ENCODE measurements at places on chromosomes 3 and 15.

- no peak for DNase-seq
Measured at GRCh38 chr15:68623301-68623892, 44.6 kb downstream of the CORO2B start.

GRCh38 chr15:41941644-41942415 lies 30.5 kb downstream of the EHD4 start:
- DNase-seq, result no peak

GRCh38 chr3:153215966-153216365 lies 53.9 kb downstream of the RAP2B start:
- DNase-seq, result no peak

DNA sequence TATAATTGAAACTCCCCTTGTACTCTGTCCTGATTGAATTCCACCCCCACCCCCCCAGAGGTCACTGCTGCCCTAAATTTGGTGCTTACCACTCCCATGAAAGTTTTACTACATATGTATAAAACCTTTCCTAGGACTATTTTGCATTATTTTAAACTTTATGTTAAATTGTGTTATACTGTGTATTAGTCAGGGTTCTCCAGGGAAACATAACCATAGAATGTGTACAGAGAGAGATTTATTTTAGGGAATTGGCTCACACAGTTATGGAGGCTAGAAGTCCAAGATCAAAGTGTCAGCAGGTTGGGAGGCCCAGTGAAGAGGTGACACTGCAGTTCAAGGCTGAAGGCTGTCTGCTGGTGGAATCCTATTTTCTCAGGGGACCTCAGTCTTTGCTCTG lies 29.2 kb downstream of the BFSP2 start:
- DNase-seq, result no peak

GRCh38 chr3:34198309-34198708 lies 399.9 kb downstream of the PDCD6IP start:
- no peak for DNase-seq

GRCh38 chr3:112013058-112013783 lies 14.5 kb downstream of the TAGLN3 start:
- DNase-seq, result peak; percentile 58

DNA sequence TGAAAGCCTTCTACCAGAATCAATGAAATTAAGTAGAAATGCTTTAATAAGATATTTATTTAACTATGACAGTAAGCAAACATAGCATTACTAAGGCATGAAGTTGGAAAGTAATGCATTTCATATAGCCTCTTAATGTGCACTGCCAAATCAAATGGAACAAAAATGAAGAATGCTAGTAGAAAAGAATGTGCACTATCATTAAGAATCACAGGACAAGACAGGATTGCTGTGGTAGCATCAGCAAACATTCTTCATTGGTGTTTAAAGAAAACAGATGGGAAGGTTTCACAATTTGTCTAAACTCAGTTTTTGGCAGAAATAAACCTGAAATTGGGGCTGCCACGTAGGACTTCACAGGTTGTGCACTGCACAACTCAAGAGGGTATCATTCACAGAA lies 168.9 kb downstream of the CNTN3 start:
- DNase-seq, result no peak

- no peak for DNase-seq
Measured at GRCh38 chr3:188689101-188689574, 482.6 kb upstream of the TPRG1 start.

DNA sequence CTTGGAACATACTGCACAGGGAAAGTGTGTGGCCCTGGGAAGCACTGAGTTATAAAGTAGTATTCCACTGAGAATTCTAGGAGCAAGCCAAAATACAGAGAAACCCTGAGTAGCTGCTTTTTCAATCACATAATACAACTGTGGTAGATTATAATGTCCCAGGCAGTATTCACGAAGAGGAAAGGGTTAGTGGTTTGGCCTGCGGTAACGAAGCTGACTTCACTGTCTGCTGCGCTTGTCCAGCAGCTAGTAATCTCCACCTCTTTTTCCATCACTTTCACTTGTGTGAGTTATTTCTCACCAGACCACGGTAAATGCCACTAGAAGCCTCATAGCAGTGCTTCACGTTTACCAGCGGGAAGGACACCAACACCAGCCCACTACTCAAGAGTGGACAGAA lies 34.4 kb downstream of the RPL39L start:
- no peak for DNase-seq

DNA sequence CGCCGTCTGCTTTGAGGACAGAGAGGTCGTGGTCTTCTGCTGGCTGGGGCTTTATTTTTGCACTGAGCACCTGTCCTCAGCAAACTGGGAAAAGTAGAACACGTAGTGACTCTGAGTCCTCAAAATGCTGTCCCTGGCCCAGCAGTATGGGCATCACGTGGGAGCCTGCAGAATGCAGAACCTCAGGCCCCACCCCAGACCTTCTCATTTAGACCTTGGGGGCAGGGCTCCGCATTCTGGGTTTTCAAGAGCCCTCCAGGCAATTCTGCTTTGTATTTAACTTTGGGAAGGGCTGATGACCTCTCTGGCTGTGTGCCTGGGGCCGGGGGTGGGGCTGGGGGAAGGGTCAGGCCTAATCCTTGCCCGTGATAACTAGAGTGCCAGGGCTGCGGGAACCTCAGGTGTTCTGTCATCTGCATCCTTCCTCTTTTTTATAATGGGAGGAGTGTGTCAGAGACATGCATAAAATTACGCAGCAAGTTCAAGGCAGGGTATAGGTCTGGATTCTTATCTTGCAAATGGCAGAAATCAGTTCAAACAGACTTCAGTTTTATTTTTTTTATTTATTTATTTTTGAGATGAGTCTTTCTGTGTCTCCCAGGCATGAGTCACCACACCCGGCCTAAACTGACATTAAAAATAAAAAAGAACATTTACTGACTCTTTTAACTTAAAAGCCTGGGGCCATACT lies 11.1 kb downstream of the SLC6A6 start:
- no peak for DNase-seq

DNA sequence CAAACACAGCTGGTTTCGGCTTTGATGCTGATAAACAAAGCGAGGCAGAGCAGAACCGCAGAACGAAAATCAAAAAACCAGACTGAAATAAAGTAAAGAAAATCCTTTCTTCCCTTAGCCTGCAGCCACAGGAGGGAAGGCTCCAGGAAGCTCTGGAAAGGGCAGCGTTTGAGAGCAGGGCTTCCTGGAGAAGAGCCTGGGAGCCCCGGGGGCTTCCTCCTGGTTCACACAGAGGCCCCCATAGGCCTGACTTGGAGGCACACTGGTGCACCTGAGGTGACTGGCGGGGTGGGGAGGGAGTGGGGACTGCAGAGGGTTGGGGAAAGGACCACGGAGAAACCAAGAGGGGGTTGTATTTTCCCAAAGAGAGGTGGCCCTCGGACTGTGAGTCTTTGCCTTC lies 98.8 kb upstream of the WNT5A start:
- no peak for DNase-seq

DNA sequence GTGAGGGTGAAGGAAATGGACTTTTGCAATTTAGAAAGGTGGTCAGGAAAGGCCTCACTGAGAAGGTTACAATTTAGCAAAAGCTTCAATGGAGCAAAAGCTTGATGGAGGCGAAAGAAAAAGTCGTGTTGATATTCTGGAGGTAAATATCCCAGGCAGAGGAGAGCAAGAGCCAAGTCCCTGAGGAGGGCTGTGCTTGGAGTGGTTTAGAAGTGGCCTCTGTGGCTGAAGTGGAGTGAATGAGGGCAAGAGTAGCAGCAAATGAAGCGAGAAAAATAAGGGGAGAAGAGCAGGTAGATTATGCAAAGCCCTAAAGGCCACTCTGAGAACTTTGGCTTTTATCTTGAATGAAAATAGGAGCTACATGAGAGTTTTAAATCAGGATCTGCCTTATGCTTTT lies 54.1 kb downstream of the GUCA1C start:
- DNase-seq, result no peak

DNA sequence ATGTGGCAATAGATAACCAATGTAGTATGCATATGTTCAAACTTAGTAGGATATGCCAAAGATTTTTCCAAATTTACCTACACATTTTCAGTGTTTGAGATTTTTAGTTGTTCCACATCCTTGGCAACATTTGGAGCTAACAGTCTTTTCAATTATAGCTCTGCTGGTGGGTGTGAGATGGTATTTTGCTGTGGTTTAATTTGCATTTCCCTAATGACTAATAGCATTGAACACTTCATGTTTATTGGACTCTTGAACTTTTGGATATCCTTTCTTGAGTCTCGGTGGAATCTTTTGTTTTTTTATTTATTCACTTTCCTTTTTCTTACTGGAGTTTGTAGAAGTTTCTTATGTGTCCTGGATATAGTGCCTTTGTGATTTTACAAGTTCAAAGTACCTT lies 11.0 kb upstream of the ILDR1 start:
- no peak for DNase-seq

DNA sequence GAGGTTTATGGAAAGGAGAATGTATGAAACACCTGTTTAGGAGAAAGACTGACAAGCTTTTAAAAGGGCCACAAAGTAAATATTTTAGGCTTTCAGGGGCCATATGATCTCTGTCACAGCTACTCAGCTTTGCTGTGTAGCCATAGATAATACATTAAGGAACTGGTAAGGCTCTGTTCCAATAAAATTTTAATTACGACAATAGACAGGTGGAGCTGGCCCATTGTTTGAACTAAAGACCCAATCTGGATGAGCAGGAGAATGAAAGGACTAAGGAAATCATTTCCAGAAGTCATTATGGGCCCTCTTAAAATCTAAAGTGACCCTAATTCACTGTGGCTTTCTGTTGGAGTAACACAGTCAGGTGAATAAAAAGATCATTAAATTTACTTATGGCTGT lies 48.5 kb upstream of the SLC12A8 start:
- DNase-seq, result no peak
